Daoy (cell line): ENCODE measurements at places on chromosomes 3 and 15.

GRCh38 chr15:50249704-50250103, 15.8 kb downstream of the HDC start:
- DNase-seq: no peak

DNA sequence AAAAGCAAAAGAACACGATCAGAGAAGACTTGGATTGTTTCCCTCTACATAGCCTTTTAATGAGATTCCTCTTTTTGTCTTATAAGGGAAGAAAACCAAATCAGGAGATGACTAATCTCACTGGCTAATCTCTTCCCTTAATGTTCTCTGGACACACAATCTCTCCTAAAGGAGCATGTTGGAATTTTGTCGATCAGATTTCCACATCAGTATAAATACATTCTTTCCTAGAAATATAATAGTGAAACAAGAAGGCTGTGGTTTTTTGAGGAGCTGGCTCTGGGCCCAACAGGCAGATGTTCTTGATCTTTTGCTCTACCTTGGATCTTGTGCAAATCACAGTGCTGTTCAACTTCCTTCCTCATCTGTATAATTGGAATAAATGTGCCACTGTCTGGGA, 94.0 kb downstream of the GTPBP8 start:
- DNase-seq: peak; percentile 54

DNA sequence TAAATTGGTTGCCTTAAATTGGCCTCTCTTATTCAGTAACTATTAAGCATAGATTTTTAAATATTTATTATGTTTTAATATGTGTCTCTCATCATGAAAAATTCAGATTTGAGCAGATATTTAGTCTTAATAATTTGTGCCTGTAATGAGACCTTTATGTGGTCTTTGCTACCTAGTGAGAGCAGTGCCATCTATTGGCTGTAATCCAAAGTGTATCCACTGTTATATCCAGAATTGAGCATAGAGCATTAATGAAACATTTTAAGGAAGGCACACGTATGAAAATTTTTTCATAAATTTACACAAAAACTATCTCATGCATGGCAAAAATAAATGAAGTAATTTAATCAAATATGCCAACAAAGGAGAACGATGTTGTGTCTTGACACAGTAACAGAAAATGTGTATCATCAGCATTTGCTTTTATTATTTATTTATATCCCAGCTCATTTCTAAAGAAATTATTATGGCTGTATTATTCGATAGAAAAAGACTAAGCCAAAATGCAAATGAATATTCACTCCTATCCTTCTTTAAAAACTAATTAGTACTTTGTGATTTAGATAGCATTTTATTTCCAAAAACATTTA, 203.5 kb downstream of the RSRC1 start:
- peak; percentile 26 for DNase-seq

- DNase-seq: no peak
Observed at GRCh38 chr15:77034695-77035489, 36.0 kb downstream of the TSPAN3 start.

- DNase-seq: peak; percentile 72
Observed at GRCh38 chr15:52005748-52006701, 13.0 kb upstream of the MAPK6 start.

DNA sequence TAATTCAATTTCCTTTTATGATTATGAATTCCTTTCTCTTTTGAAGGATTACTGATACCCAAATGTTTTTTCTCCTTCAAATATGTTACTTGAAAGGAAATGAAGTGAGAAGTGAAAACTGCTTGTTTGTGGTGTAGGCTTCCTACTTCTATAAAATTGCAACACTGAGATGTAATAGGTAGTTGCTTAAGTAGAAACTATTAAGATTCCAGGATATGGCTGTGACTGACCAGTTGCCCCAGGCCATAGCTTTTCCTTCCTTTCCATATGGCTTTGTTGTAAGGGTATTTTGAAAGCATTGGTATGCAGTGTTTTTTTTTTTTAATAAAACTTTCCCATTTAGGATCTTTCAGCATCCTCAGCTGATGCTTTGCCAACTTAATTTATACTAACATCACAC, 28.5 kb downstream of the DNAJC13 start:
- peak; percentile 17 for DNase-seq

GRCh38 chr3:126166009-126166408, 14.4 kb downstream of the ALDH1L1 start:
- DNase-seq: no peak

DNA sequence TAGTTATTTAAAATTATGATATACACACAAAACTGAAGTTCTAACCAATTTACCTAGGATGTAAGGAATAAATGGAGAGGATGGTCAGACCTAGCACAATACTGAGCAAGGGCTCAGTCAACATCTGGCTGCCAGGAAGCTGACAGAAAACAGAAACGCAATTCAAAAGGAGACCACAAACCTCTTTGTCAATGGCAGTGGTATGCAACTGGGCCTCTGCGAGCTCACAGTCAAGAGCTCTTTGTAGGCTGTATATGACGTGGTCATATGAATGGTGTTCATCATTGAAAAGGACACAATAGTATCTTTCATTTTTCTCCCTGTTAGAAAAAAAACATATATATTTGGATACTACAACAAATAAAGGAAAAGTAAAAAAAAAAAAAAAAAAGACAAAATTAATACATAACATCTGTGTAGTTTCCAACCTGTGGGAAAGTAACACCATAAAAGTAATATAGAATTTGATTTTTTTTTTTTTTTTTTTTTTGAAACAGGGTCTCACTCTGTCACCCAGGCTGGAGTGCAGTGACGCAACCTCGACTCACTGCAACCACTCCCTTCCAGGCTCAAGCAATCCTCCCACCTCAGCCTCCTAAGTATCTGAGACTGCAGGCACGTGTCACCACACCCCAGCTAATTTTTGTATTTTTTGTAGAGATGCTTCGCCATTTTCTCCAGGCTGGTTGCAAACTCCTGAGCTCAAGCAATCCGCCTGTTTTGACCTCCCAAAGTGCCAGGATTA, 37.9 kb downstream of the UBR1 start:
- DNase-seq: peak; percentile 27

GRCh38 chr15:86229936-86230335, 150.3 kb downstream of the AGBL1 start:
- no peak for DNase-seq

DNA sequence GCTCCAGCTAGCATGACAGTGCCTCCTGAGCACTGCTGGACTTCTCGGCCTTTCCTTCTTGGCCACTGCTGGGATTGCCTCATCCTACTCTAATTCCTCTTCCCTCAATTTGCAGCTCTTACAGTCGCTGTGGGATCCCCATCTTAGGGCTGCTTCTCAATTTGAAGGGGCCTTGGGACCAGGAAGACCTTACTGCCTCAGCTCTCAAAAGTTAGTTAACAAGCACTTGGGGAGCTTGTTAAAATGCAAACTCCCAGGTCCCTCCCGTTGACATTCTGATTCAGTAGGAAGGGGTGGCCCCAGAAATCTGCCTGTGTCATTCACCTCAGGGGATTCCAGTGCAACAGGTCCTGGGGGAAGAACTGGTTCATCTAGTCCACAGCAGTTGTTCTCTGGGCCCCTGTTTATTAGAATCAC, 14.8 kb downstream of the BDH1 start:
- DNase-seq: no peak

DNA sequence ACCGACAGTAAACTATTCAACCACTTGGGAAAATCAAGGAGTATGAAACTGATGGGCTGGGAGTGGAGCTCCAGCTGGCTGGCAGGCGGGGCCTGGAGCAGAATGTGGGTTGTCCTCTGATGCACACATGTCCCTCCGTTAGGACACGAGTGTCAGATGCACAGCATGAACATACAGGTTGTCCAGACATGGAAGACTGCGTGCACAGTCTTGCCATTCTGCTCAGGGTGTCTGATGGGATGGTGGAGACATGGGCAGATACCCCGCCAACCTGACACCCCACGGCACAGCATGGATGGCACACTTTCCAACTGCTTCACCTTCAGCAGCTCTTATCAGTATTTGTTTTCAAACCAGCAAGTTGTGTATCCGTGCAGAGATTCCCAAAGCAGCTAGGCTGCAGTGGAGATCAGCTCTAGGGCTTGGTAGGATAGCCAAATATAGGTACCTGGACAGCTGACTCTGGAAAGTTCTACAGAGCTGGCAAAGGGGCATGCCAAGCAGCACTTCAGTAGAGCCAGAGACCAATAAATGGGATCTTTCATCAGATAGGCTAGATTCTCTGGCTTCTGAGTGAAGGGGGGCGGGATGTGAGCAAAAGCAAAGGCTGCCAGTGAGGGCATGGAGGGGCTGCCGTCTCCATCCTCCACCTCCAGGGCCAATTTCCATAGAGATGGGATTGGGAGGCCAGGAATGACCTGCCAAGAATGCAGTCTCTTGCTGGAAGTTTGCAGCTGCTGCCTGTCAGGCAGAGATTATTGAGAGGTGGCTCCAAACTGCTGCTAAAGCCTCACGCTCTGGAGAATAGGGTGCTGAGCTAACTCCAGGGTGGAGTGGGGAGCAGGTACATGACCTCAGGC, 47.2 kb upstream of the KY start:
- DNase-seq: no peak

DNA sequence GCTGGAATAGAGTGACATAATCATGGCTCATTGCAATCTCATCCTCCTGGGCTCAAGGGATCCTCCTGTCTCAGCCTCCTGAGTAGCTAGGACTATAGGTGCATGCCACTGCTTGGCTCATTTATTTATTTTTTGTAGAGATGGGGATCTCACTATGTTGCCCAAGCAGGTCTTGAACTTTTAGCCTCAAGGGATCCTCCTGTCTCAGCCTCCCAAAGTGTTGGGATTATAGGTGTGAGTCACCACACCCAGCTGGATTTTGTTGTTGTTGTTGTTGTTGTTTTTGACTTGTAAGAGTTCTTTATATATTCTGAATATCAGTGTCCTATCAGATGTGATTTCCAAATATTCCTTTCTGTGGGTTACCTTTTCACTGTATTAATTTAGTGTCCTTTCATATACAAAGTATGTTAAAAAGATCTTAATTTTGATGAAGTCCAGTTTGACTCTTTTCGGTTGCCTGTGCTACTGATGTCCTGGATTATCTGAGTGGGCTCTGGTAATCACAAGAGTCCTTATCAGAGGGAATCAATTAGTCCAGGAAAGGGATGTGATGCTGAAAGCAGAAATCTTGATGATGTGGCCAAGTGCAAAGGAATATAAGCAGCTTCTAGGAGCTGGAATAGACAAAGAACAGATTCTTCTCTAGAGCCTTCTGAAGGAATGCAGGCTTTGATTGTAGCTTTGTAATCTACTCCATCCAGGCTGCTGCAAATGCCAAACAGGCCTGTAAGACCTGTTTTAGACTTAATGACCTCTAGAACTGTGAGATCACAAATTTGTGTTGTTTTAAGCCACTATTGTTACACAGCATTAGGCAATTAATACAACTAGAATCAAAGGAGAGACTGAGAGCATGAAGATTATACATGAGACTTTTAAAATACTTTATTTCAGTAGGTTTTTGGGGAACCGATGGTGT, 30.2 kb downstream of the NCK1 start:
- DNase-seq: no peak
